Dorsolateral prefrontal cortex (tissue), 122 donors: ENCODE measurements at places on chromosomes 13 and 19.
A peak's percentile ranks its signal among the peaks of the same experiment; 100 is the strongest.

GRCh38 chr13:101614491-101614890, 162.0 kb downstream of the ITGBL1 start:
- DNase-seq: no peak

DNA sequence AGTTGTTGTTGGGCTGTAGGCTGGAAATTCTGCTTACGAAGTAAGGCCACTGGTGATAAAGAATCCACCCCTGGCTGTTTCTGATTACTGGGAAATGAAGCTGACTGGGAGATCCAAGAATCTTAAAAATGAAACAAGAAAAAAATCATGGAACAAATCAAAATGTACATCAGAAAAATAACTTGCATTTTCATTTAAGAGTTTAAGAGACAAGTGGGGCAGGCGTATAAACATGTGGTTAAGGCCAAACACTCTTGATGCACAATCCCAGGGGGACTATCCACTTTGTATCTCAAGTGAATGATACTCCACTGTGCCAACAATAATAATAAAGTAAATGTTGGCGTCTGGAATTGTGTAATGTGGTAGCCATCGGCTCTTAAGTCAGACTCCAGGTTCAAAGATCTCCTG, 24.6 kb downstream of the ZMYM5 start:
- no peak for DNase-seq

- DNase-seq: no peak
Measured at GRCh38 chr19:6125571-6125989, 9.9 kb upstream of the ACSBG2 start.

DNA sequence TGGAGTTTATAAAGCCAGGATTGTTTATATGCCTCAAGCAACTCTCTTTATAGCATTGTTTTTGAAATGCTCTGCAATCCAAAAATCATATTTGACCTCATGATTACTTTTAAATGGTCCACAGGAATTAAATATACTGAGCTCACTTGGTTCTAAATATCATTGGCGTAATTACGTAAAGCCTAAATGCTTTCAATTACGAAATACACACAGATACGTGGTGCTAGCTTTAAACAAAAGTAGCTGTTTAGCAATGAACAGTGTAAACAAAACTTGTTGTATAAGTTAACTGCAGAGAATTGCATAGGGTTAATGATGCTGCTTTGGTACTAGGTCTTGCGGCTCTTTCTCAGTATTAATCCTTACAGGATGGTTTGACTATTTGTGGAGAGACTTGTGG, 346.6 kb downstream of the COG6 start:
- DNase-seq: no peak

DNA sequence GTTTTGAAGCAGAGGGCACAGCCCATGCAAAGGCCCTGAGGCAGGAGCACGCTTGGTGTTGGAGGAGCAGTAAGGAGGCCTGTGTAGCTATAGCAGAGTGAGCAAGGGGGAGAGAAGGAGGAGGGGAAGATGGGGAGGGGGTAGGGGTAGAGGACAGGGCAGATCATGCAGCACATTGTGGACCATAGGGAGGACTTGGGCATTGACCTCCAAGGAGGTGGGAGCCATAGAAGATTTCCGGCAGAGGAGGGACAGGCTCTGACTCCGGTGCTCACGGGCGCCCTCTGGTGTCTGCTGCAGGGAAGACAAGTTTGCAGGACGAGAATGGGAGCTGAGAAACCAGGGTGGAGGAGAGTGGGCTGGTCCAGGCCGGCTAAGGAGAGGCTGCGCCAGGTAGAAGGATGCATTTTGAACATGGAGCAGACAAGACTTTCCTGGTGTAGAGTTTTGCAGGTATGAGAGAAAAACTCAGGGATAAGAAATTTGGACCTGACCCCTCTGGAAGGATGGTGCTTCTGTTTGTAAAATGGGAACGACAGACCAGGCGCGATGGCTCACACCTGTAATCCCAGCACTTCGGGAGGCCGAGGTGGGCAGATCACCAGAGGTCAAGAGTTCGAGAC, 13.7 kb upstream of the CREB3L3 start:
- DNase-seq: peak; percentile 79

- no peak for DNase-seq
Measured at GRCh38 chr13:110850840-110851239, 64.0 kb downstream of the ANKRD10 start.

DNA sequence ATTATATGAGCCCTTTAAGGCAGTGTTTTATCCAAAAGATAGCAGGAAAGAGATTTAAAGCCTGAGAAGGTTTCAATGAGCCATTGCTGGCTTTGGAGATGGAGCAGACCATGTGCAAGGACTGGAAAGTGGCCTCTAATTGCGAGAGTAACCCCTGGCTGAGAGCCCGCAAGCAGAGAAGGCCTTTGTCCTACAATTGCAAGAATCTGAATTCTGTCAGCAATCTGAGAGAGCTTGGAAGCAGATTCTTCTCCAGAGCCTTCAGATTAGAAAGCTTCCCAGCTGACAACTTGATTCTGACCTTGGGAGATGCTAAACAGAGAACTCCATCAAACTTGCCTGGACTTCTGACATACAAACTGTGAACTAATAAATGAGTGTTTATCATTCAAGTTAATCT, 528.7 kb upstream of the KLF12 start:
- no peak for DNase-seq

DNA sequence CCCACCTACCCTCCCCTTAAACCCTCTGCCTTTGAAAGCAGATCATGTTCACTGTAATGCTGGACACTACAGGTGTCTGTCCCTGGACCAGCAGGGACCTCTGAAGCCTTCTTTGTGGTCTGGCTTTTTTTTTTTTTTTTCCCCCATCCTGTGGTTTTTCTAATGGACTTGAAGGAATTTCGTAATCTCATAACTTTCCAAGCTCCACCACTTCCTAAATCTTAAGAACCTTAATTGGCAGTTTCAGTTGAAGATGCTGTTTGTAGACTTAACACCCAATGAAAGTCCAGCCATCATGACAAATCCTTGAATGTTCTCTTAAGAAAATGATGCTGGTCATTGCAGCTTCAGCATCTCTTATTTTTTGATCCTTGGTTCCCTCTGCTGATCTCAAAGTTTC, 45.0 kb upstream of the LRCH1 start:
- no peak for DNase-seq

- DNase-seq: no peak
Measured at GRCh38 chr19:54616057-54616456, 14.2 kb upstream of the LILRB1 start.

GRCh38 chr13:88586263-88586662, 915.1 kb downstream of the SLITRK5 start:
- DNase-seq: no peak

GRCh38 chr13:33794576-33794975, 23.4 kb upstream of the RFC3 start:
- no peak for DNase-seq

- DNase-seq: no peak
Measured at GRCh38 chr19:28619816-28620429, 593.0 kb downstream of the UQCRFS1 start.

DNA sequence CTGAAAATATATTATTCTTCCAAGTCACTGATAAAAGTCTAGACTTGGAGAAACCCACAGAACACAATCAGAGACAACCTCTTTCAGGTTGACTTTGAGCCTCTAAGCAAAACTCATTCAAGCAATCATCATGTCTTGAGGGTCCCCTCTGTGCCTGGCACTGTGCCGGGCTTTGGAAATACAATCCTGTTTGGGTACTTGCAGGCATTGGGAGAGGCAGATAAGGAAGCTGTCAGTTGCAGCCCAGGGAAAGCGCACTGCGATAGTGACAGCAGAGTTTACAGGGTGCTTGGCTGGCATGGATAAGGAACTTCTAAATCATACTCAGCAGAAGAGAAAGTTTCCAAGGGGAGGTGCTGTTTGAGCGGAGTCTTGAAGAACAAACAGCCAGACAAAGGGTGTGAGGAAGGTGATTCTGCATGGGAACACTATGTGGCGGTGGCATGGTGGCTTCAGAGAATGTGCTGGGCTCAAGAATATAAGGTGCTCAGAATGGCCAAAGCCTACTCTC, 9.1 kb downstream of the SERP2 start:
- no peak for DNase-seq

DNA sequence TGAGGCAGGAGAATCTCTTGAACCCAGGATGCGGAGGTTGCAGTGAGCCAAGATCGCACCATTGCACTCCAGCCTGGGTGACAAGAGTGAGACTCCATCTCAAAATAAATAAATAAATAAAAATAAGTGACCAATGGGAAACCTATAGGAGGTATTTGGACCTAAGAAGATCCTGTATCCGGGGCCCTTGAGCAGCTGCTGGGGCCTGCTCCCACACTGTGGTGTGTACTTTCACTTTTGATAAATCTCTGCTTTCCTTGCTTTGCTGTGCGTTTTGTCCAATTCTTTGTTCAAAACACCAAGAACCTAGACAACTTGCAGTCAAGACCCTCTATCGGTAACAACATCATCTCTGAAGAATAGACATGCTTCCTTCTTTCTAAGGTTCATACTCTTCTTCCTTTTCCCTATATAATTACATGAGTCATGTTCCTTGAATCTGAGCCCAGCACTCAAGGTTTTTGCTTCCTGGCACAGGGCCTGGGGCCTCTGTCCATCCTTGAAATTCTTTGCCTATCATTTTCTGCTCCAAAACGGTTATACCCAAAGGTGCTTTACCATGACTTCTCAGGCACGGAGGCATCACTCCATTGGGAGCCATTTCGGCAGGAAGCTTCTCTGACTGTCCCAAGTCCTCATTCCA, 14.2 kb upstream of the PNMA8C start:
- no peak for DNase-seq

- DNase-seq: no peak
Measured at GRCh38 chr13:59744747-59745391, 418.9 kb downstream of the DIAPH3 start.

DNA sequence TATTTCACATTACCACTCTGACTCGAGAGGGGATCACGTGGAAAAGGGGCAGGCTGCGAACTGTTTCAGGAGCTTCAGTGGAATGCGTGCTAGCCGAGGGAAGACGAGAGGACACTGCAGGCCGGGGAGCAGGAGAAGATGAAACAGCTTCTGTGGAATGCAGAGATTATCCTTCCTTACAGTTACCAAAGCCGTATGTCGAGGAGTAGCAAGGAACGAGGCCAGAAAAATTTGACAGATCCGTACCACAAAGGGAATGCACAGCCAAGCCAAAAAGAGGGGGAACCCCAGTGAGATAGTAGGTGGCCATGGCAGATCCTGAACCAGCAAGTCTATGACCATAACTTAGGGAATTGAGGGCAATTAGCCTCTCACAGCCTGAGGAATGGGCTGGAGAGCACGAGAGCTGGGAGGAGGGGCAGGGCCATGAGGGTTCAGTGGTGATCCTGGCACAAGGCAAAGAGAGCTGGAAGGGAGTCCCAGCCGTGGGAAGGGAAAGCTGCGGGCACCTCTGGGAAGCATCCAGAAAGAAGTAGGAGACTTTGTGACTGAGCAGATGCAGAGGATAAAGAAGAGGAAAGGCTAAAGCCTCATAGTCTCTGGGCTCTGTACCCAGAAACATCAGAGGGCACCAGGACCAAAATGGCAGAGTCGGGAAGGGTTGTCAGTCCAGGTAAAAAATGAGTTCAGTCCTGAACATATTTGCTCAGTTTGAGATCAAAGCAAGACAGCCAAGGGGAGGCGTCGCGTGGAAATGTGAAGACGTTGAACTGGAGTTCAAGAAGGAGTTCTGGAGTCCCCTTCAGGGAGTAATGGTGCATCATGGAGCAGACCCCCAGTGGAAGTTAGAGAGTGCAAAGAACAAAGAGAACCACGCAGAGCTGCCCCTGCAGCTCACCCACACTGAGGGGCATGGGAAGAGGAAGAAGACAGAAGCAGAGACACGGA, 5.1 kb downstream of the COL4A1 start:
- no peak for DNase-seq
